ENCODE measurements at places on chromosomes 16 and 17.

GRCh38 chr17:57956291-57957119, 1.3 kb upstream of the CUEDC1 start:
- DNase-seq, result no peak

DNA sequence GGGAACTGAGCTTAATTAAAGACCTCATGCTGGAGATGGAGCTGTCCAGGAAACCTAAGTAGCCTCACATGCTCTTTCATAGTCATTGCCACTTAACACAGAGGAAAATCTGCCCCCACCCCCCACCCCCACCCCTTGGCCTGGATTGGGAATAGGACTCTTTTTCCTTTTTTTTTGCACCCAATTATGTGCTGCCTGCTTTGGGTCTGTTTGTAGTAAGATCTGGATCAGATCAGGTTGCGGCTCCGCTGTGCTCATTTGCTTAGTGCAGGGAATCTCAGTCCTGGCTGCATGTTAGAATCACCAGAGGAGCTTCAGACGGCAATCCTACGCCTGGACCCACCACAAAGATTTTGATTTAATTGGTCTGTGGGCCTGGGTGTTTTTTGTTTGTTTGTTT, 219.0 kb downstream of the UTP18 start:
- DNase-seq, result no peak

DNA sequence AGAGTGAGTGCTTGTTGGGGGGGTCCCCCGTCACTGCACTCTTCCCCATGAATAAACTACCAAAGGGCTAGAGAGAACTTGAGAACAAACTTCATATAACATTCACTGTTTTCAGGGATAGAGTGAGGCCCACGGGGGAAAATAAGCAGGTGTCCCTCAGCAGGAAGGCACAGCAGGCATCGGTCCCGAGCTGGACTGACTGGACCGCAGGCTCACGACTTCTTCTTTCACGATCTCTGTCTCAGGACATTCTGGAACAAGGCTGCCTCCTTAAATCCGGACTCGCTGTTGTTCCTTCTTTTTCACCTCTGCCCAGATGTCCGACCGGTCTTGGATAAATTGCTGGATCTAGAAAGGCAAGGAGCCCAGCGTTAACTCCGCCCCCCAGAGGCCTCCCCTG, 14.8 kb downstream of the CCDC42 start:
- no peak for DNase-seq

- peak; percentile 78 for DNase-seq
Observed at GRCh38 chr17:2102931-2103809, 48.3 kb downstream of the HIC1 start.

GRCh38 chr17:63082952-63083351, 116.9 kb downstream of the TANC2 start:
- DNase-seq, result peak; percentile 16

DNA sequence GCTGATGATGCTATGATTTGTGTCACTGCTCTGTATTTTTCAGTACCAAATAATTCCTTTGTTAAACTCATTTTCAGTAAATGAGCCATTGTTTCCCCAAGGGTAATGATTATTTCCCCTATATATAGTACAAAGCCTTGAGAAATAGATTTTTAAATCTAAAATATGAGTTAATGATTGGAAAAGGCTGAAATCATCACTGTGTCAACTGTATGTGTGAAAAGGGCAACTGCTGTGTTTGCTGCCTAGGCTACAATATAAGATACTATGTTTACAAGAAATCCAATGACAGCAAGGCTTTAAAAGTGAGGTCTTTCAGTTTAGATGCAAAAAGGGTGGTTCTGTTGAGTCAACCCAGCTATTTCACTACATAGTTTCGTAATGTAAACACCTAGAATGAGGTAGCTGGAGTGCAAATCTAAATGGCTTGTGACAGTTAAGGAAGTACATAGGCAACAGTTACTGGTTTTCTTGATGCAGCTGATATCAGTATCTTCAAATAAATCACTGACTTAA, 15.3 kb downstream of the NLK start:
- DNase-seq, result no peak

DNA sequence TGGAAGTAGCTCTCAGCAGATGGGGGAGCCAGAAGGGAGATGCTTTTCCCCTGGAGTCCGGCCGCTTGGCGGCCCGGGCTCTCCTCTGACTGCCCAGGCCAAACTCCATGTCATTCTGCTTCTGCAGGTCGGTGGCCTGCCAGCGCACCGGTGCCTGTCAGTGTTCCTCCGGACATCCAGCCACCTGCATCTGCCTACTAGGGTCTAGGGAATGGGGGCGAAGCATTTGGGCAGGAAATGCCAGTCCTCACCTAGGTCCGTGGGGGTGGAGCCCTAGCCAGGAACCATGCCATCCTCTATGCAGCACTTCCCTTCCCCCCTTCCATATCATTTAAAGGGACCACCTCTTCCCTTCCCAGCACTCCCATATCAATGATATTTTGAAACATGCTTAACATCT, 34.2 kb downstream of the GJC1 start:
- DNase-seq, result no peak

DNA sequence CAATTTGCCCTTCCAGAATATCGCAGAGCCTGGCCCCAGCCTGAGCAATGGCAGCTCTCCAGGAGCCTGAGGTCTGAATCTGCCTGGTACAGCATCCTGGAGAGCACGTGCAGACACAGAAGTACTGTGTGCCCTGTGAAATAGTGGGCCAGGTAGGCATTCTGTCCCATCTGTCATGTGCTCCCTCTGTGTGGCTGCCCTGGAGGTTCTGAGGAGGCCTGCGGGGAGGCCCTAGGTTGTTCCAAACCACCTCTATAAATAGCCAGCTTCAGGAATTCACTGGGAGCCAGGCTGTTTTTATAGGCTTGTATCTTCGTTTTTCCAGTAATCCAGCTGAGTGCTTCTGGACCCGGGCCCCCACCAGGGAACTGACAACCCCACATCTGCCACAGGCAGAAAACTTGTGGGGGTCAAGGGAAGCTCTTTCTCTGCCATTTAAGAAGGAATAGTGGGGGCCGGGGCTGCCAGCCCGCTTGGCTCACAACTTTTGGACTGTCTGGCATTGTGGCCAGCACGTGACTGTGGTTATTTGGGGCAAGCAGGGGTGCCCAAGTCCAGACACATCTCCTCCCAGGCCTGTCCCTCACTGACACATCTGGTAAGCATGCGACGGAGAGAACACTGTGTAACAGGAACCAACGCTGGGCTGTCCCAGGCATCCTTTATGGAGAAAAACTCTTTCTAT, 356.3 kb upstream of the TNRC6C start:
- peak; percentile 34 for DNase-seq

GRCh38 chr16:77336637-77337036, 98.2 kb downstream of the ADAMTS18 start:
- peak; percentile 18 for DNase-seq

- peak; percentile 65 for DNase-seq
Observed at GRCh38 chr17:20091174-20092029, 82.2 kb downstream of the SPECC1 start.

GRCh38 chr17:78039581-78039980, 81.1 kb downstream of the TNRC6C start:
- no peak for DNase-seq

- DNase-seq, result no peak
Observed at GRCh38 chr17:74712756-74713155, at the start of gene CD300LF. Gene CD300LF, minus strand, starts transcription at chr17:74712923. Its CDS starts 57 bp downstream, at chr17:74712866.

- DNase-seq, result peak; percentile 39
Observed at GRCh38 chr16:77437859-77438258, 3.0 kb upstream of the ADAMTS18 start.

DNA sequence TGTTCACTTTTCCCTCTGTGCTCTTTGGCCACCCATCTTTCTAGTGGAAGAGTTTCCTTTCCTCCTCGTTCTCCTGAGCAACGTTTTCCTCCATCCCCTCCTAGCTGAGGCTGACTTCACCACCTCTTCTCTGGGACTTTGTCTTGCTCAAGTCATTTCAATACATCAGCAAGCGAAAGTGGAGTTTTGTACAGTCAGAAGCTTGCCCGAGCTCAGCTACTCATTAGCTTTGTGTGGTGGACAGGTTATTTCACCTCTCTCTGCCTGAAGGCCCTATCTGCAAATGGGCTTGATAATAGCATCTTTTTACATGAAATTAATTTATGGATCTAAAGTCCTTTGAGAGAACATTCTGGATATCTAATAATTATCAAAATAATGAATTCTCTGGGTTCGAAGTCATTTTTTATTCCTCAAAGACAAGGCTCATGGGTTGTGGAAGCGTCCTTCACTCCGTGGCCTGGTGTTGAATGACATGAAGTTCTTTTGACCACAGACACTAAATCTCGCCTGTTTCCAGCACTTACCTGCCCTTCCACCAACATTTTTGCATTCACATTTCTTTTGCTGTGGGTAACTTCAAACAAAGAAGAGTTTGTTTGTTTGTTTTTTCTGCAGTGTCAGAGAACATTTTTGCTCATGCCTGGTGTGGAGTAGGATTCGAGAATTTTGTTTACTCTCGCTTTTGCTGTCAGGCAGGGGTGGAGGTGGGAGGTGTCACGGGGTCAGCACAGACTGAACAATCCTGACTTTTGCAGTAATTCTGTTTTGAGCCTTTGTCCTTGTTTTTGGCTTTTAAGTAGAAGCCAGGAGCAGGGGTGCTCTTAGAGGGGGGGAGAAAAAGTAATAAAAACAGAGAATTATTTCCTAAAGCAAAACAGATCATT, 155.0 kb upstream of the CACNG5 start:
- DNase-seq, result no peak

DNA sequence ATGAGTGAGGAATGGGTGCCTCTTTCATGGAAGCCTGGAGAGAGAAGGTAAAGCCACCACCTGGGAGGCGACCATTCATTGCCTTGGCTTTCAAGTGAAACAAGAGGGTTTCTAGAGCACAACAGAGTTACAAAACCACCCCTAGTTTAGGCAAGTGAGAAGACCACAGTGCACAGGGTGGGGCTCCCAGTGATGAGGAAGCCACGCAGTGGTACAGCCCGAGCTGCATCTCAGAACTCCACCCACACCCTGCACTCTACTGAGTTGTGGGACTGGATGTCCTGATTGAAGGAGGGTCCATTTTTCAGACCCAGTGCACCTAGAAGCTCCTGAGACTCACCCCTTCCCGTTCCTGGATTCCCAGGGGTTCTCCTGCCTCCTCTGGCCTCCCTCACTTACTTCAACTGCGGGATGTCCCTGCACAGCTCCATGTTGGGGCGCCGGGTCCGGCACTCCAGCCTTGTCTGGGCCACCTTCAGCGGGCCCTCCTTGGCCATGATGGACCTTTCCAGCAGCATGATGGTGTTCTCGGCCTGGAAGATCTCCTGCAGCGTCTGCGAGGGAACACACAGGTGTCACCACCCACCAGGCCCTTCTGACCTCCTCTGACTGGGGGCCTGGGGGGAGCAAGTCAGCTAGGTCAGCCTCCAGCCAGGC, 55.1 kb upstream of the EMP2 start:
- no peak for DNase-seq

- peak; percentile 72 for DNase-seq
Observed at GRCh38 chr16:47142821-47143676, 696 bp downstream of the NETO2 start.

Measured in astrocyte of the spinal cord (primary cell).